ENCODE measurements at places on chromosomes 5 and 9.
A peak's percentile ranks its signal among the peaks of the same experiment; 100 is the strongest.

- DNase-seq: no peak
Observed at GRCh38 chr9:76828447-76828846, 64.2 kb downstream of the PCA3 start.

DNA sequence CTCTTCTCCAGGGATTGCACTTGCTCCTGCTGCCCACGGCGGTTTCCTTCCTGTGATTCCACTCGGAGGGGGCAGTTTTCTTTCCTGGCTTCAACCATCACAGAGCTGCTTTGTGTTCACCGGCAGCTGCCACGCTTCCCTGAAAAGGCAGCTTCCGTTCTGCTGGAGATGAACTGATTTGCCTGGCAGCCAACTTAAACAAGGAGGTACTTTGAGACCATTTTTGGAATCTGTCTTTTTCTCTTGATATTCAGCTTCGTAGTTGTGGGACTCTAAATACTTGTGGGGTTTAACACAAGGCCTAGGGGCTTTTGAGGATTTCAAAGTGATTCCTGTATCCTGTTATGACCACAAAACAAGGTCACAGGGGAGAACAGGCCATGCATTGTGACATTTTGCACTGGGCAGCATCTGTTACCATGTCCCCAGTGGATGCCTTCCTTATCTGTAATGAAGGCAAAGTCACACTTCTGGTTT lies 192.0 kb downstream of the MTRR start:
- no peak for DNase-seq

- DNase-seq: no peak
Observed at GRCh38 chr5:40754381-40755092, 1.2 kb downstream of the TTC33 start.

GRCh38 chr5:85512896-85513295 lies 1104.8 kb upstream of the COX7C start:
- DNase-seq: no peak

DNA sequence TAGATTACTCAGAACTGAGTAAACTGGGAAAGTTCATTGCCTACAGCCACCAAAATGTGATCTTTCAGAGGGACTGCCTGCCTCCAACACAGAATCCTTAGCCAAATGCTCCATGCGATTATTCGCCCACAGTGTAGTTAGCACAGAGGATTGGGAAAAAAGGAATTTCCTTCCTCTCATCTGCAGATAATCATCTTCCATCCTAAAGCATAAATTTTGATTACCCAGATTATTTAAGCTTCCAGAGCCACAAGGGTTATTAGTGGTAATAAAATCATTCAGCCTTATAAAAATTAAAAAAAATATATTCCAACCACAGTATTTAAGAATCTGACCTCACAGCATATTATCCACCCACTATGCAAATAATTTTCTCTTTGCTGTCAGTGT lies 285.3 kb upstream of the GRAMD2B start:
- no peak for DNase-seq

DNA sequence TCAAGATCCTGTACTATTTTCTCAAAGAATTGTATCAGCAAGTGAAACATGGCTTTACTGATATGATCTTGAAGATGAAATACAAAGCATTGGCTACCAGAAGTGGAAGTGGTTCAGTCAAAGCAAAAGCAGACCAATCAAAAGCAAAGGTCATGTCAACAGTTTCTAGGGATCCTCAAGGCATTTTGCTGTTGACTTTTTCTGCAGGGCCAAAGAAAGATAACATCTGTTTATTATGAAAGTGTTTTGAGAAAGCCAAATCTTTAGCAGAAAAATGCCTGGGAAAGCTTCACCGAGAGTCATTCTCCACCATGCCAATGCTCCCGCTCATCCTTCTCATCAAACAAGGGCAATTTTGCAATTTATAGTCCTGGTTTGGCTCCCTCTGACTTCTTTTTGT lies 90.3 kb upstream of the ACO1 start:
- no peak for DNase-seq

DNA sequence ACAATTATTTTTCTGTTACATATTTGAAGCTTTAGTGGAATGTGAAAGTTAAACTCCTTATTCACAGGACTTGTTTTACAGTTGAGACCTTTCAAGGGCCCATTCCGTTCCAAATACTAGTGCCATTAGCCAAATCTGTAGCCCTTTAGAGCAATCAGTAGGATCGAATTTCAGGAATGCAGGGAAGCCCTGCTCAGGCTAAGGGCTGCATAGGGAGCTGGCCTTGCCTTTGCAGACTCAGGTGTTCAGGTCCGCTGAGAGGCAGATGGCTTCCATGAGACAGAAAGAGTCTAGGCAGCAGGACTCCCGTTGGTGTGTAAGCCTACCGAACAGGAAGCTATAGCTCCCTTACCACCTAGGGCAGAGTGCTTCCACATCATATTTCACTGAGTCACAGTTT lies 150.1 kb upstream of the SLC27A6 start:
- DNase-seq: no peak

DNA sequence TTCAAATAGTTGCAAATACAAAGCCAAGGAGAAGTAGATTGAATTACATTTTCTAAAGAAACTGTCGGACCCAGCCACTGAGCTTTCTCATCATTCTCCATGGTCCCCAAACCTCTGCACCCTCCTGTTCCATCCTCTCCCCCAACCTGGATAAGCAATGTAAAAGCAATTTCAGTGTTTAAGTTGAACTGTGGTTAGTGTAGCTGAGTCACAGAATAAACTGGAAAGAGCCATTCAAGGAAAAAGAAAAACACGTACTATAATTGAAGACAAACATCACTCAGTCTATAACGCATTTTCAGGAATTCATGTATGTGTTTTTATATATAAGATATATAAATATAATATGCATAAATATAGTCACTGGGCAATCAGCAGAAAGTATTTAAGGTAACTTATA lies 54.1 kb upstream of the TMEM161B start:
- no peak for DNase-seq

DNA sequence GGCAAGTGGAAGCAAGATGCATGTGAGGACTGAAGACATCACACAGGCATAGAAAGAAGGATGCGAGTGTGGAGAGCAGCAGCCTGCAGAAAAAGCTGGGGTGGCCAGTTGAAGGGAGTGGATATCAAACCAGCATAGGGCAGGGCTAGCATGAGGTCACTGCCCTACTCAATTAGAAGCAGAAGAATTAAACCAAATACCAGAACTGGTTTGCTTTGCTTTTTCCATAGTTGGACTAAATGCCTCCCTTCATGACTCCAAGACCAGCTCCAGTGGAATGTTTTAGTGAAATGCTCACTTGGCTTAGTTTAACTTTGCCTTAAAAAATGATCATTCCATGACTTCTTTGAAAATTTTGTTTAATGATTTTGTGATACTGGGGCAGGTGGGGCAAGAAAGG lies 45.8 kb downstream of the TMEM167A start:
- no peak for DNase-seq

DNA sequence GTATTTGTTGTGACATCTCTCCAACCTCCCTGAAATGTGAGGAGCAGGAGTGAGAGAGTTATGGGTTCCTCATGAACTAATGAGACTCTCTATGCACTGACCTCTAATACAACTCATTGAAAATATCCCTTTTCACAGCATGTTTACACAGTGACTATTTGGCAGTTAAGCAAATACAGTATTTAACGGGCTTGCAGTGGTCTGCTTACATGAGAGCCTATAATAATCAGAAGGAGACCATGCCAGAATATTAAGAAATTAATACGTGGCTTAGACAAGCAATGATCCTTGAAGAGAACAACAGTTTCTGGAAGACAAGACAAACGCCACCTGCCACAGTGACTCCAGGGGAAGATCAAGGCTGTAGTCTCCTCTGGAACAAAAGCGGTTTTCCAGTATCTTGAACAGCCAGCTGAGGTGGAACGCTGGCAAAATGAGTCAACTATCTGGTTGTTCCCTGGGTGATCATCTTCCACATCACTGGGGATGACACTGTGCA lies 424.5 kb downstream of the DMAC1 start:
- no peak for DNase-seq

DNA sequence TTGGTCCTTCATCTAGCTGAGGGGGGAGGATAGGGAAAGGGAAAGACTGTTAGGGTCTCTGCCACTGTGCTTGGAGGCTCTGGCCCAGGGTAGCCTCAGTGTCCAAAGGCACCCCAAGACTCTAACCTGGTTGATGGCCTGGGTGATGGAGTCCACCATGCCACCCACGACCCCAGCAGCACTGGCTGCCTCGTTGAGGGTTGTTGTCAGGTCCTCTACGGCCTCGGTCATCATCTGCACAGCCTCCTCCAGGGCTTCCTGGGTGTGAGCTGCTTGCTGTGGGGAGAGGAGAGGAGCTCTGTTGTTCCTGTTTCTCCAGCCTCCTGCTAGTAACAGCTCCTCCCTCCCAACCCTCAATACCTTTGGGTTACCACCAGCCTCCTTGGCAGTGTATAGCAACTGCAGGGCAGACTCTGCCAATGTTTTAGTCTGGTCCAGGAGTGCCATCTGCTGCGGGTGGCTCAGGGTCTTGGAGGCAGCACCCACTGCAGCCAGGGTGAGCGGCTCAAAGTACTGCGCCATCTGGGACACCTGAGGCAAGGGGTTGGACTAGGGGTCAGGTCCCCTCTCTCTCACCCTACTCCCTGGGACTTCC lies 16.2 kb upstream of the TPM2 start:
- no peak for DNase-seq

DNA sequence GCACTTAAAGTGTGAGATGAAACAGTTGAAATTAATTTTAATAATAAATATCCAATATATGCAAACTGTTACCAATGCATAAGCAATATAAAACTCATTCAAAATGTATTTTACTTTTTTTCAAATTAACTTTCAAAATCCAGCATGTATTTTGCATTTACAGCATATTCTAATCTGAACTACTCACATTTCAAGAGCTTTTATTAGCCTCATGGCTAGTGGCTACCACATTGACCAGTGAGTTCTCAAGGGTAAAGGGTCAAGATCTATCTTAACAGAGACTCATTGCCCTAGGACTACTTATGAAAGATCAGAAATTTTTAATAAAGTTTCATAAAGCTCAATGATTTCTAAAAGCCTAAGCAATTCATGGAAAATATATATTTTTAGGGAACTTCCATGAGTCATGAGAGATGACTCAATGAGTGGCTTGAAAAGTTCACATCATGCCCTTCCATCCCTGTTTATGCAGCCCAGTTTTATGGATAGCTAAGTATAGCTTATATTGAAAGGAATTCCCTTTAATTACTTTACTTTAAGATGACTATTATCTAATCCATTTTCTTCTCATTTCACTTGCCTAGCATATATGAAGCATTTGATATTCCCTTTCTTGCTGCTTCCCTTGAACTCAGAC lies 608.6 kb downstream of the SLCO4C1 start:
- no peak for DNase-seq

- peak; percentile 95 for DNase-seq
Observed at GRCh38 chr5:157252711-157253465, 13.0 kb upstream of the CYFIP2 start.

GRCh38 chr9:135732569-135733257 lies 30.7 kb downstream of the KCNT1 start:
- DNase-seq: no peak

DNA sequence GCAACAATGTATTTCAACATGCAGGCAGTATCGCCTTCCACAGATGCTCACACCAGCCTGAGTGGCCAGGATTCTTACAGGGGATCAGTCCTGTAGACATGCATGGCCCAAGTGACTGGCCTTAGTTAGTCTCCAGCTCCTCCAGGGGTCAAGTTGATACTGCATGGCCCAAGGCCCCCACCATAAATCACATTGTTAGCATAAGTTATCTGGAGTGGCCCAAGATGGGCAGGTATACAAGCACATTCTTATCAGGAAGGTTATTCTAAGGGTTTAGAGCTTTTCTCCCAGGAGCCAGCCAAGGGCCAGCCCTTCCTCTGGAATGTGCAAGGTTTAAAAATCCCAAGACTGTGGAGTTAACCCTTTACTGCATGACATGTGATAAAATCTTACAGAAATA lies 230.9 kb upstream of the NFIL3 start:
- DNase-seq: no peak

DNA sequence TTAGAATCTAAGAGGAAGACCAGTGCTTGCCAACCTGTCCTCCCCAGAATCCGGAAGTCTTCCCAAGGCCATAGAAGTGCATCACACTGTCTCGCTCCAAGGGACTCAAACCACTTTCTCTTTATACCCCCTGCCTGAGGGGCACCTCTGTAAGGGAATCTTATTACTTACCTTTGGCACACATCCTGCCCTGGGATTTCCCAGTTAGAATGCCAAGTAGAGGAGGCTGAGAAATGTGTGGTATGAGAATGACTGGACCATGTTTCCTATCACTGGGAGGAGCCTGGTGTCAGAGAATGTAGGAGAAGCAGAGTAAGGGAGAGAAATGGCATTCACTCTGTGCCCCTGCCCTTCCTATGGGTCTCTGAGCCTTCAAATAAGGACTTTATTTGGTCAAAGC lies 85.8 kb downstream of the AOPEP start:
- no peak for DNase-seq

DNA sequence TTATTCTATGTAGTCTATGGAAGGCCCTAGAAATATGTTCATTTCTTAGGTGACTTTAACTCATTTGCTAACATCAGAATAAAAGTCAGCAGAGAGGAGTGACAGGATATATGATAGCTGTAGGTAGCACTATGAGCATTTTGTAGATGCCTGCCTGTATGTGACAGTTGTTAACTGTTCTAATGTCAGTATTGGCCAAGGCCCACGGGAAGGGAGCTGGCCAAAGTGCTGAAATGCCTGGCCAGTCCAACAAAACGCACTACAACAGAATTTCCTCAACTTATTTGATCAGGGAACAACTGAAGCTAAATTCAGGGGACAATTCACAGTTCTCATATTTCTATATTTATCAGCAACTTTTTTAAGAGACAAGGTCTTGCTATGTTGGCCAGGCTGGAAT lies 20.8 kb downstream of the SV2C start:
- DNase-seq: no peak

DNA sequence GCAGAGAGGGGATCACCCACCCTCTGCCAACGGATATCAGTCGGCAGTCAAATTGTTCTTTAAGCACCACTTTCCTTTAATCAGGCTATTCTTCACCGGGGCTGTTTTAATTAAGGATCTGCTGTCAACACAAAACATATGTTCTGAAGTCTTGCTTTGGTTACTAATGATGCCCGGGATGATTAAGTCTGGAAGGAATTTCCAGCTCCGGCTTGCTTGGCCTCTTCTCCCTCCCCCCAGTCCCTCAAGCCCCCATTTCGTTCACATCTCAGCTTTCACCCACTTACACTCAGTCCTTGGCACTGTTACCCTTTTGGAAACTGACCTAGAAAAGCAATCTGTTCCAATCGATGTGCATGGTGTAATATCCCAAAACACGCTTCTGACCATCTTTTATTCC lies 74.7 kb downstream of the MSX2 start:
- DNase-seq: no peak

GRCh38 chr5:35345222-35345621 lies 114.9 kb upstream of the PRLR start:
- DNase-seq: no peak

GRCh38 chr5:74031536-74031935 lies 405.5 kb downstream of the ARHGEF28 start:
- no peak for DNase-seq

- DNase-seq: no peak
Observed at GRCh38 chr9:113910036-113910639, 34.0 kb downstream of the ZNF618 start.

GRCh38 chr9:87883274-87883673 lies 597 bp downstream of the SPATA31E1 start:
- no peak for DNase-seq

- DNase-seq: no peak
Observed at GRCh38 chr9:78044886-78045285, 13.3 kb upstream of the GNAQ start.

Data from T-helper 1 cell (primary cell).